ENCODE measurements at places on chromosomes 3 and 15. TPM values are rescaled to one million over a fixed set of nuclear protein-coding genes. Genes with fewer than 3 reads are reported as not detected.

The TP63 gene
- polyA plus RNA-seq = not detected

The EFCC1 gene
- not detected for polyA plus RNA-seq

The MYD88 gene
- polyA plus RNA-seq = 94.8 TPM

DNA sequence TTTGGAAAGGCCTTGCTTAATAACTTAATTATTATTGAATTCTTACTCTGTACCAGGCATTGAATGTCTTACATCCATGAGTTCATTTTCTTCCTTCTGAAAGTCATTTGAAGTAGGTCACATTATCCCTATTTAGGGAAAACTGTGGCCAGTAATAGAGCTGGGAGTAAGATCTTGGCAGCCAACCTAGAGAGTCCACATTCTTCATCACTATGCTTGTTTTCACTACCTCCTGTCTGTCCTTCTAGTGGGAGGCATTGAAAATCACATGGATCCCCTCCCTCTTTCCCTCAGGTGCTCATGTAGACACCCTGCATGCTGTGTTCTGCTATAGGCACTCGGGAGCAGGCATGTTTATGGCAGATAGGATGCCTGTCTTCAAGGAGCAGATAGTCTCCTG is 154.9 kb downstream of the EBLN2 start:
- no peak for DNase-seq

DNA sequence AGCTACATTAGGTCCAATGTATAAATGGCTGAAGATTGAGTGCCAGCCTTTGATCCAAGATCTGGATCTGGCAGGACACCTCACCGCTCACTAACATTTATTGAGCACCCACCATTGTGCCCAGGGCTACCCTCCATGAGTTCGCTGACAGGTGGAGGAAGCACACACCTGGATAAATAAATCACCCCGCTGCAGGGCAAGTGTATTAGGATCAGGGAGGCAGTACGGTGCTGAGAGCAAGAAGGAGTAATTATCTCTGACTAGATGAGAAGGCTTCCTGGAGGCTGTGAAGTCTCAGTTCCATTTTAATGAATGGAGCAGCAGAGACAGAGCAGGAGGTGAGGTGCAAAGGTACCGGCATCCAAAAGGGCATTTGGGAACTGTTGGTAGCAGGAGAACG is 104.1 kb downstream of the LIPC start:
- no peak for DNase-seq

- DNase-seq = no peak
These were observed 82.7 kb downstream of the ALCAM start for GRCh38 chr3:105449414-105449813.

GRCh38 chr15:67228286-67228685 is 26.2 kb downstream of the AAGAB start:
- no peak for DNase-seq

The DPPA4 gene
- polyA plus RNA-seq = 3.7 TPM

DNA sequence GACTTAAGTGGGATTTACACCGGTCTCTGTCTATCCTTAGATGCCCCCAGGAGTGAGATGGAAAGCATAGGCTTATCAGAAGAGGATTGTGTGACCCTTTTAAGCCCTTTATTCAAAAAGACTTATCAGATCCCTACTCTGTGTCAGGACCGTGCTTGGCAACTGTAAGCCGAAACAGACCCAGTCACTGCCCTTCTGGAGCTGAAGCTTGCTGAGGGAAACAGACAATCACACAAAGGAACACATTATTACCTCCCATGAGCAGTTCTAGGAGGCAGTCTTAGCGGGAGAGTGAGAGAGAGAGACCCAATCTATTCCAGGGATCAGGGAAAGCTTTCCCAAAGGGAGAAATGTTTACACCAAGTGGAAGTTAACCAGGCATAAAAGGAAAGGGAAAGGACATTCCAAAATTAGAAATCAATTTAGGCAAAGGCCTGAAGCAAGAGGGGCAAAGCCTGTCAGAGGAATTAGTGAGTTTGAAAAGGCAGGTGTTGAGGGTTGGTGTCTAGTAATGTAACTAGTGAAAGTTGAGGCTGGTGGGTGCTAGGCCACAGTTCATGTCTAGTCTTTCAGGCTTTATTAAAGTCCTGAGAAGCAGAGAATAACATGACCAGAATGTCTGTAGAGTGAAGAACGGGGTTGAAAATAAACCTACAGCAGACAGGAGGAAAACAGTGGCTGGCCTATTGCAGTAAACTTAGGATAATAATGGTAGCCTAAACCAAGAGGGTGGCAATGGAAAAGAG is 86.7 kb downstream of the THBS1 start:
- DNase-seq = no peak

DNA sequence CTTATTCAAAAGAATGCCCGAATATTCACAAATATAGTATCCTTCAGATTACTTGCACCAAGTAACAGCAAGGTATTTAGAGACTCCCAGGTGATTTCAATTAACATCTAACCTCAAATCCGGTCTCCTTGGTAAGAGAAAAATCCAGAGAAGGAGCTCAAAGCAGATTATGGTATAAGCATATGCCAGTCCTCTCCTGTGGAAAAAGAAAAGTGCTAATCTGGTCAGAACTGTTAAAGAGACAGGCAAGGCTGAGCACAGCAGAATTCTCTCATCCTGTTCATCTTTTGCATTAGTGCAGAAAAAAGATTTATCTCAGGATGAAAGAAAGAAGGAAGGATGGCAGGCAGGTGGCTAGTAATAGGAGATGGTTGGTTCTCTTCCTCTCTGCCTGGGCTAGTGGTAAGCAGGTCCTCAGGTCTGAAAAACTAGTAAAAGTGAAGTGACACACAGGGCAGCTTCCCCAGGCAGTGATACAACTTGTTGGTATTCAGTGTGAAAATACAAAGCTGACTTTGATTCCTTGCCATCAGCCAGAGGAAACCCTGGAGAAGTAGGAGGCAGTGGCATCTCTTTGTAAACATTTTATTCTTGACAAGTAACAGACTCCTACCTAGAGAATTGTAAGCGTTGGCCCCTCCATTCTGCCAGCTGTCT is 14.2 kb downstream of the ATXN7 start:
- DNase-seq = no peak

GRCh38 chr15:66587020-66587419 is 21.2 kb upstream of the LCTL start:
- DNase-seq = no peak

- DNase-seq = no peak
These were observed 65.5 kb upstream of the TJP1 start for GRCh38 chr15:29887721-29888120.

The TM4SF1 gene
- not detected for polyA plus RNA-seq

The MUSTN1 gene
- polyA plus RNA-seq = not detected

The ZNF592 gene
- 9.7 TPM for polyA plus RNA-seq

GRCh38 chr3:187080799-187081450 is 58.4 kb downstream of the RPL39L start:
- no peak for DNase-seq

- no peak for DNase-seq
These were observed 74.0 kb upstream of the RARB start for GRCh38 chr3:25354071-25354470.

- DNase-seq = no peak
These were observed 184.2 kb upstream of the TPM1 start for GRCh38 chr15:62858343-62858742.

The GNAT1 gene
- not detected for polyA plus RNA-seq

GRCh38 chr3:161349529-161350312 is 21.6 kb downstream of the SPTSSB start:
- no peak for DNase-seq

The CP gene
- not detected for polyA plus RNA-seq

Measured in naive B cell (primary cell).